ENCODE measurements at places on chromosomes 12 and 14.

DNA sequence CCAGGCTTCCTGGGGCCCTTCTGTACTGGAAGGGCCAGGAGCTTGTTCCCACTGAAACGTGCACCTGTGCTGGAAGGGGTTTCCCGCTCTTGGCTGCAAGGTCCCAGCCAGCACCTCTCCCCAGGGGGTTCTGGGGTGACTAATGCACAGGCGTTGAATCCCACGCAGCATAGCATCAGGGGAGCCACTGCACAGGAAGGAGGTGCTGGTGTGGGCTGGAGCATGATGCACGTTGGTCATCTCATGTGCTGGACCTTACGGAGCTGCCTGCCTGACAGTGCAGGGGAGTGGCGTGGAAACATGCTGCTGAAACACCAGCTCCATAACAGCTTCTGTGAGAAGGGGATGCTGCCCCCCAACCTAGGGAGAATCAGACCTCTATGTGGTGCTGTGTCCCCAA is 623.0 kb downstream of the AACS start:
- ATAC-seq: no peak

DNA sequence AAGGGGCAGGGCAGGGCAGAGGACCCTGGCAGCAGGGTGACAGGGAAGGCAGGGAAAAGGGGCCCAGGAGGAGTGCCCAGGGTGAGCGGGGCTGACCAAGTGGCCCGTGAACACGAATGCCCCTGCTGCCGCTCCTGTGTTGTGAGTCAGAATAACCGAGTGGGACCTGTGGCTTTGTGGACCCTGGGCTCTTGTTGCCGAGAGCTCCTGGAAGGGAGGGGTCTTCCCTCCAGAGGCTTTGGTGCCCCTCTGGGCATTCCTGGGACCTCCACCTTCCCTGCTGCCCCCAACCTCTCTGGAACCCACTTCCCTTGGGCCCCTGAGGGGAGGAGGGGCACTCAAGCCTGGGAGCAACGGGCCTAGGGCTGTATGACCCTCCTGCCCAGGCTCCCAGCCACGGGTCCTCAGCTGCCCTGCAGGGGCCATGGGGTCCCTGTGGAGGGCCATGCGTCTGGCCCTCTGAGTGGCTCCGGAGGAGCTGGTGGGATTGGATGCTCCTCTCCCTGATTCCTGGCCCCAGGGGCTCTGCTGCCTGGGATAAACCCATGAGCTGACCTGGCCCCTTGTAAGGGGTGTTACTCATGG is 319.4 kb downstream of the TMEM121 start:
- no peak for ATAC-seq

- no peak for ATAC-seq
Measured at GRCh38 chr14:100293497-100294212, 12.6 kb downstream of the SLC25A29 start.

- ATAC-seq: no peak
Measured at GRCh38 chr12:45568808-45569207, 160.7 kb upstream of the ARID2 start.

DNA sequence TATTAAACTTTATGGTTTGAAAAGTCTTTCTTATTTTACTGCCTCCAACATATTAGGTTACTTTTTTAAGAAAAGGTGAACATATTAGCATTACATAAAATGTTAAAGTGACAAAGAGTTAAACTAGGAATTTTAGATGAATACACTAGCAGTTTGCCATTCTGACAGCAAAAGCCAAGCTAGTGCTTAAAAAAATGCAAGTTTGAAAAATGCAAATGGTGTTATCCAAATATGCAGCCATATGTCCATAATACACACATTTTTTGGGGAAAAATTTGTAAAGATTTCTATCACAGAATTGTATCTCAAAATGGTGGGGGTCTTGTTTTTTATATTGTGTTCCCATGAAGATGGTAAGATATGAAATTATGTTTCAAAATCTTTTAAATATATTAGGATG is 466.1 kb downstream of the FOXG1 start:
- ATAC-seq: no peak
